Hepatocyte (in vitro differentiated cells): ENCODE measurements at places on chromosomes 11 and 22. TPM values are rescaled to one million over a fixed set of nuclear protein-coding genes. Genes with fewer than 3 reads are reported as not detected.

Gene OR8G1
- not detected in 2 replicates for total RNA-seq

Gene NLRP6
- total RNA-seq: not detected in 2 replicates

Gene PKNOX2
- 3.1 and 4.3 TPM in 2 replicates for total RNA-seq

Gene TBC1D10A
- total RNA-seq: 15.7 and 23.4 TPM in 2 replicates

Gene SOX10
- total RNA-seq: not detected in 2 replicates
